ENCODE measurements at places on chromosomes 7 and 10.

GRCh38 chr7:158093156-158093796 is 494.3 kb downstream of the PTPRN2 start:
- DNase-seq, result no peak

- DNase-seq, result no peak
These were observed 436.4 kb upstream of the LRGUK start for GRCh38 chr7:133690740-133691139.

GRCh38 chr10:114674346-114674745 is 16.3 kb upstream of the ABLIM1 start:
- DNase-seq, result no peak

- DNase-seq, result no peak
These were observed 55.3 kb downstream of the CSGALNACT2 start for GRCh38 chr10:43193496-43194080.

GRCh38 chr7:55251911-55252310 is 113.2 kb upstream of the LANCL2 start:
- DNase-seq, result no peak

DNA sequence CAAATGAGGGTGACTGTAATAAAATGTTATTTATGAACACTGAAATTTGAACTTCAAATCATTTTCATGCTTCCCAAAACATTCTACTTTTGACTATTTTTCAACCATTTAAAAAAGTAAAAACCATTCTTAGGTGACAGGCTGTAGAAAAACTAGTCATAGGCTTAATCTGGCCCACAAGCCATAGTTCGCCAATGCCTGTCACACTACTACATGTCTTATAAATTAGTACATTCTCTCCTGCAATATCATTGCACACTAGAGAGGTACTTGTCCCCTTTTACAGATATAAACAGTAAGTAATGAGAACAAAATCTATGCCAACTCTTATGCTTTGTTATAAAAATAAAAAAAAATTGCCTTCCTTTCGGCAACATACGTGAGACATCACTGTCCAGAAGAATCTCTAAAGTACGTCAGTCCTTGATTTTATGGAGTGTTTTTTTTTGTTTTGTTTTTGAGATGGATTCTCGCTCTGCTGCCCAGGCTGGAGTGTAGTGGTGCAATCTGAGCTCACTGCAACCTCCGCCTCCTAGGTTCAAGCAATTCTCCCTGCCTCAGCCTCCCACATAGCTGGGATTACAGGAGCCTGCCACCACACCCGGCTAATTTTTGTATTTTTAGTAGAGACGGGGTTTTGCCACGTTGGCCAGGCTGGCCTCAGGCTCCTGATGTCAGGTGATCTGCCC is 23.2 kb downstream of the UPF2 start:
- DNase-seq, result no peak

DNA sequence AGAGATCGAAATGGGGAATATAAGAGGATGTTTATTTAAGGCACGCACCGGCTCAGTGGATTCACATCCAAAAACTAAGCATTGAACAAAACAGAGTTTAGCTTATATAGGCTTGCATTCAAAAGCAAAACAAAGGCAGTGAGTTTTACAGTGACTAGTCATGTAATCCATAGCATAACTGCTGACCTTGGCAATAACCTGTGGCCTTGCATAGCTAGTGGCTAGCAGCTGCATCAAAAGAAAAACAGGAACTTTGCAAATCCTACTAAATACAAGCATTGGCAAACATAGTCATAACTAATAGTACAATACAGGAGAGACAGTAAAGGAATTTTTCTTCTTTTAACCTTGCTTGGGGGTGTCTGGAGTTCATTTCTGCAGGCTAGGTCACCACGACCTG is 9.7 kb upstream of the ZNF485 start:
- no peak for DNase-seq

GRCh38 chr10:68364101-68364886 is 31.6 kb upstream of the PBLD start:
- DNase-seq, result no peak

- DNase-seq, result no peak
These were observed 92.8 kb downstream of the CD36 start for GRCh38 chr7:80731281-80731680.

DNA sequence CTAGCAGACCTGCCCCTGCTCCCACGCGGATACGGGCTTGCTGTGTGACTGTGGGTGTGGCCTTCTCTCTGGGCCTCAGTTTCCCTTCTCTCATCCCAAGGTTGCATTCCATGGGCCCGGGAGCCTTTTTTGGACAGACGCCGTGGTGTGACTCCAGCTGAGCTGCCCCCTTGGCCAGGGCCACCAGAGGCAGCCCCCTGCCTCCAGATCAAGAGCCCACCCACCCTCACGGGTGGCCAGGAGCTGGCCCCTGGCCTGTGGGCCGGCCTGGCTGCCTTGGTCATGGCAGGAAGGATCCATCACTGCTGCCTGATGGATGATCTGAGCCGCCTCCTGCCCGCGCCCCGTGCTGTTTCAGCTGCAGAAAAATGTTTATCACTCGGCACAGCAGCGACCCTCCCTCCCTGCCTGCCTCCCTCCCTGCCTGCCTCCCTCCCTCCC is 27.8 kb upstream of the ELFN1 start:
- DNase-seq, result no peak

DNA sequence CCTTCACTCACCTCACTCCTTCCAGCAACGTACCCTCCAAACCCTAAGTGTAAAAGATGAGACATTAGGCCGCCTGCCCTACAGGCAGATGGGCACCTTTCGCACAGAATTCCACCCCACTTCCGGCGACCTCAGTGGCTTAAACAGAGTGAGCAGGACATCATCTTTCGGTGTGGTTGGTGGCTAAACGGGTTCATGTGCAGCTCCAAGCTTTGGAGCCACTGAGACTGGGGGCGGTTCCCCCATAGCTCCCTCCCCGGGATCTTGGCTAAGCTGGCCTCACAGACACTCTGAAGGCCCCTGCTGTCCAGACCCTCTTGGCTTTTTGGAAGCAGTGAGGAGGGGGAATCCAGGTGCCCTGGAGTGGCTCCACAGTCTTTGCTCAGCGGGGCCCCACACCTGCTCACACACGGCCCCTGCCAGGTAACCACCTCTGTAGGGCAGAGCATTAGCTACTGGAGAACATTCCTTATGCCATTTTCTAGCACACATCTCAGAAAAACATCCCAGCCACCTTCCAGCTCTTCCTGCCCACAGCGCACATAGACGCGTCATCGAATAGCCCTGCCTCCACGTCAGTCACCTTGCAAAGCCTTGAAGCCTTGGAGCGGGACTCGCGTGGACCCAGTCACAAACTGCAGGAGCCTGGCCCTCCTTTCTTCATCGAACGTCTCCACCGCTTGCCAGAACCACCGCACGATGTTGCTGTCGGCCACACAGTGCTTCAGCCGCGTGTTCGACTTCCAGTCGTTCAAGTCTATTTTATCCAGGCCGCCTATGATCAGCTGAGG is 108.8 kb downstream of the SMURF1 start:
- no peak for DNase-seq

- DNase-seq, result no peak
These were observed 108.3 kb downstream of the EGFR start for GRCh38 chr7:55127135-55127551.

DNA sequence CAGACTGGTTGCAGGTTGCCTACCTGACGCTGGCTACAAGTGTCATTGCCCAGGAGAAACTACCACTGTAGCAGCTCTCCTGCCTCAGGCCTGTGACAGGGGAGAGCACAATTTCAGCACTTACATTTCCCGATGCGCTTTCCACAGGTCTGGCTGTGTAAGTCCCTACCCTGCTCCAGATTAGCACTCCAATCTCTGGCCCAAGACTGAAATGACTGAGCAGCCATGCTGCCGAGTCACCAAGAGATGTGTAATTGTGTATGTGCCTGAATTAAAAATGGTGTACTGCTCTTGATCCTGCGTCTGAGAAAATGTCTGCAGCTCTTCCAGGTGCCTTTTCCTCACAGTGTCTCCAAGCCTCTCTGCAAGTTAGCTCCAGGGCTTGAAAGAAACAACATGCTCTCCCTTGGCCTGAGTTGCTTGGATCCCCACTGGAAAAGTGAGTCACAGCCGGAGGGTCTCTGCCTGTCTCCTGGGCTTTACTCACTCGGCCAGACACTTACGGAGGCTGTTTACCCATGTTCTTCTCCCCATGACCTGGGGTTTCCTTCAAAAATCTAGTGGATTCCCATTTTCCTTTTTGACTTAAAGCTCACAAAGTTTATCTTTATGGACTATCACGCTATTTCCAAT is 1001.7 kb upstream of the KCND2 start:
- DNase-seq, result no peak

Data from GM12891 (cell line).